ENCODE measurements at places on chromosomes 7 and 10. TPM values are rescaled to one million over a fixed set of nuclear protein-coding genes. Genes with fewer than 3 reads are reported as not detected.
A peak's percentile ranks its signal among the peaks of the same experiment; 100 is the strongest.

PDLIM1 gene
- total RNA-seq: 150 TPM

DNA sequence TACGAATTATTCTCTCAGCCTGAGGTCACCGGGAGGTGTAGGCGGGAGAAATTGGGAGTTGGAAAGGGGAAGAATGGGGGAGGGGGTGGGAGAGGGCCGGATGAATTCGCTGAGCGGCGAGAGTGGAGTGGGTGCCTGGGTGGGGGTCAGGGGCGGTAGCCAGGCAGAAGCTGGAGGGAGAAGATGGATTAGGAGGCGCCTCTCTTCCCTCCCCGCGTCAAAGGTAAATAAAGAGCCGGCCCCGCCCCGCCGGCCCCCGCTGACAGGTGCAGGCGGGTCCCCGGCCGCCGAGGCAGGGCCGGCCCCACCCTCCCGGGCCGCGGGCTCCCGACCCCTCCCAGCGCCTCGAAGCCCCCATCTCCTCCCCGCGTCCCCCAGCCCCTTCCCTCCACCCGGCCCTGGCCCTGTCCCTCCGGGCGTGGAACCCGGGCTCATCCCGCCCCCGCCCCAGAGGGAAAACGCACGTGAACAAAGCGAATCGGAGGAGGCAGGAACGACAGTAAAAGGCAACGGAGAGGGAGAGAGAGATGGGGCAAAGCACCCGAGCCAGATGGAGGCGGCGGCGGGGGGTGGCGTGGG is 872 bp downstream of the FAM131B start:
- no peak overlapping the region for H3K27ac ChIP-seq
- H3K36me3 ChIP-seq: no peaks in the 10 kb centered on the region
- peaks cover 52% of the 10 kb centered on the region for H3K27me3 ChIP-seq
- no peaks in the 10 kb centered on the region for H3K4me1 ChIP-seq
- DNase-seq: no peak

DNA sequence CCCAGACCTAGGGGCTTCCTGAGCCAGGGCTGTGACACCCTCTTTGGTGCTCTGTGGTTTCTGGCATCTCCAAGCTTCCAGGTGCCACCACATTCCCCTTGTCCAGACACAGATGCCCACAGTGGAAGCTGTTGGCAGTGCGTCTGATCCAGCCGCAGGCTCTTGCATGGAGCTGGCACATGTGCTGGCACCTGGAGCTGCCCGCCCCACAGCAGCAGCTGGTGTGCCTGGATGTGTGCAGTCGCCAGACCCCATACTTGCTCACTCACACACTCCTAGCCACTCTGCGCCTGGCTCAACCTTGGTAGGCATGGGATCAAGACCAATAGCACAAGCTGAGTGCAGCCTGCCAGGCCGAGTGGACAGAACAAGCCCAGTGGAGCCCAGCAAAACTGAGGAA is 106.5 kb downstream of the LYZL1 start:
- H3K27me3 ChIP-seq: peaks cover 47% of the 10 kb centered on the region
- H3K4me3 ChIP-seq: no peak overlapping the region

GRCh38 chr7:137731436-137731835 is 115.3 kb downstream of the DGKI start:
- no peak overlapping the region for H3K27ac ChIP-seq
- H3K4me1 ChIP-seq: peaks cover 37% of the 10 kb centered on the region
- peak; percentile 13 for DNase-seq
- H3K4me3 ChIP-seq: no peak overlapping the region

All from HFFc6 (cell line).